ENCODE measurements at places on chromosomes 11 and 22. TPM values are rescaled to one million over a fixed set of nuclear protein-coding genes. Genes with fewer than 3 reads are reported as not detected.

DNA sequence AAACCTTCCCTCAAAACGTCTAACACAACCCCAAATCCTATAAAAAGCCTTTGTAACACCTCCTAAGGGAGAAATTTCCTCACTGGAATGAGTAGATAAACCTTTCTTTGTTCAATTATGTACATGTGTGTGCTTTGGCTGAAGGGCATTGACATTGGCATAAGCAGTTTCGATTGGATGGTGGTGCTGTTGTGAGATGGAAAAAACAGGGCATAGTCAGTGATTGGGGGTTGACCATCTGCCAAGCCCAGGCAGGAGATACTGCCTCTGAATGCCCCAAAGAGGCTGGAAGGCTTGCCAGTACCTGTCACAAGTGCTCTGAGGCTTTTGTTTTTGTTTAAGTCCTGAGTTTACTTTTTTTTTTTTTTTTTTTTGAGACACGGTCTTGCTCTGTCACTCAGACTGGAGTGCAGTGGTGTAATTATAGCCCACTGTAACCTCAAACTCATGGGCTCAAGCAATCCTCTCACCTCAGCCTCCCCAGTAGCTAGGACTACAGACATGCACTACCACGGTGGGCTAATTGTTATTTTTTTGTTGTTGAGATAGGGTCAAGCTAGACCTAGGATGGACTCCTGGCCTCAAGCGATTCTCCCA, 1.2 kb upstream of the CCDC117 start:
- H3K4me3 ChIP-seq, result no peak overlapping the region
- H3K27me3 ChIP-seq, result no peaks in the 10 kb centered on the region
- DNase-seq, result no peak

DNA sequence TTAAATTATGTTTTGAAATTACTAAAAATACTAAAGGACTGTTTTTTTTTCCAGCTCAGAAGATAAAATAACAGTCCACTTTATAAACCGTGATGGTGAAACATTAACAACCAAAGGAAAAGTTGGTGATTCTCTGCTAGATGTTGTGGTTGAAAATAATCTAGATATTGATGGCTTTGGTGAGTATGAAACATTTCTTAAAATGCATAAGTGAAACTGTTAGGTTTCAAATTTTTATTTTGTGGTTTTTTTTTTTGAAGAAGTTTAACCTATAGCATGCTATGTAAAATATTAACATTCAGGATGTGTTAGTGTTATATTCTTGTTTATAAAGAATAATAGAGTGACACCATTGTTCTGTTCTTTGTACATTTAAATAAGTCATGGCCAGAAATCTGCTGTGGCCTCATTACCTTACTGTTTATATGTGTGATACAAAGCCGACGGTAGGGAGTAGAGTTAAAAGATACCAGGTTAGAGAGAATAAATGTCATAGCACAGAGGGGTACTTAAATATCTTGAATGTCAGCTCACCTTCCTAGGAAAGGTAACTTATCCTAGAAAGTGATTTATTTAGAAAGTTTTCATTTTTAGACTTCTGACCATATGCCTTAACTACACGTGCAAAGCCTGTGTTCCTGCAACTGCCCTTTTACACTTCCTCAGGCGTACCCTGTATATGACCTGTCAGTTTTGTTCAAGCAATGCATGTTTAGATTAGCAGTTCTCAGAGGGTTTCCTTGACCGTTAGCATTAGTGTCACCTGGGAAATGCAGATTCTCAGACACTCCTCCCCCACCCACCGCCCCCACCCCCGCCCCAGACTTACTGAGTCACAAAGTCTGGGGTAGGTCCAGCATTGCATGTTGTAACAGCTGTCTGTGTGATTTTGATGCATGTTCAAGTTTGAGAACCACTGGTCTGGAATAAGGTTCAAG, 6.3 kb downstream of the FDX1 start:
- H3K36me3 ChIP-seq, result 0 out of 2 replicates have a peak, but pooled peaks cover 5% of the 10 kb centered on the region
- H3K27me3 ChIP-seq, result no peaks in the 10 kb centered on the region
- H3K4me3 ChIP-seq, result no peak overlapping the region
- H3K27ac ChIP-seq, result no peak overlapping the region
- DNase-seq, result peak; percentile 40

DNA sequence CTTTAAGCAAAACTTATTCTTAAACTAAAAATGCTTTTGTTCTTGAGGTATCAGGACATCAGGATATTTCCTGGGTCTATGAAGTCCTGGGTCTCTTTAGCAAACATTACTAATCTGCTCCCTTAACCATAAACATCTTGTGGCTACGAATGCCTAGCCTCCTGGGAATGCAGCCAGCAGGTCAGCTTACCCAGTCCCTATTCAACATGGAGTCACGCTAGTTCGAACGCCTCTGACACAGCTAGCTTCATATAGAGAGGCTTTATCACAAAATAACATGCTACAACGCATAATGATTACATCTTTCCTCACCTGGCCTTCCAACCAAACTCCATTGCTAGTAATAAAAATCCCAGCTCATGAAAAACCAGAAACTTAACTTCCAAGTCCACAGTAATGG, 17.5 kb upstream of the FIBIN start:
- H3K27ac ChIP-seq, result no peak overlapping the region
- H3K4me3 ChIP-seq, result no peak overlapping the region
- no peaks in the 10 kb centered on the region for H3K27me3 ChIP-seq
- no peaks in the 10 kb centered on the region for H3K36me3 ChIP-seq
- H3K4me1 ChIP-seq, result peaks cover 32% of the 10 kb centered on the region
- peak; percentile 41 for DNase-seq

PNPLA3 gene
- total RNA-seq, result 0.54 TPM

BRSK2 gene
- 0.11 TPM for total RNA-seq

RASSF7 gene
- 18.8 TPM for total RNA-seq

KCNK4 gene
- not detected for total RNA-seq

MFRP gene
- not detected for total RNA-seq
